Femur (tissue), 1 donor: ENCODE measurements at places on chromosomes 11 and 22.

- no peak for DNase-seq
Observed at GRCh38 chr11:129967996-129968395, 34.6 kb downstream of the PRDM10 start.

- no peak for DNase-seq
Observed at GRCh38 chr11:33753304-33753967, 17.2 kb upstream of the CD59 start.

GRCh38 chr22:35627267-35628041 lies 10.3 kb upstream of the MB start:
- DNase-seq, result peak; percentile 86

DNA sequence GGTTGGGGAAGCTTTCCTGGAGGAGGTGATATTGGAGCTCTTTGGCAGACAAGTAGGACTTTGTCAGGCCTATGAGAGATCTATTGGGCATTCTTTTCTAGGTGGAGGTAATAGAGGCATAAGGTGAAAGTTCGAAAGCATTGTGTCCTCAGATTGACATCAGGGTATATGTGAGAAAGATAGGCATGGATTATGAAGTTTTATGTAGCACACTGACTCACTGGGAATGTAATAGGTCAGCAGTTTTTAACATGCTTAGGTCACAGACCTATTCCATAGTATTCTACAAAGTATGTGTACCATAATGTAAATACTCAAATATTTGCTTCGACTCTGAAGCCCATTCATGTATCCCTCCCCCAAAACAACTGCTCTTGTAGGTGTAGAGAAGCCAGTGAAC lies 11.8 kb downstream of the HIKESHI start:
- DNase-seq, result no peak
